ENCODE measurements at places on chromosomes 16 and 17. TPM values are rescaled to one million over a fixed set of nuclear protein-coding genes. Genes with fewer than 3 reads are reported as not detected.

DNA sequence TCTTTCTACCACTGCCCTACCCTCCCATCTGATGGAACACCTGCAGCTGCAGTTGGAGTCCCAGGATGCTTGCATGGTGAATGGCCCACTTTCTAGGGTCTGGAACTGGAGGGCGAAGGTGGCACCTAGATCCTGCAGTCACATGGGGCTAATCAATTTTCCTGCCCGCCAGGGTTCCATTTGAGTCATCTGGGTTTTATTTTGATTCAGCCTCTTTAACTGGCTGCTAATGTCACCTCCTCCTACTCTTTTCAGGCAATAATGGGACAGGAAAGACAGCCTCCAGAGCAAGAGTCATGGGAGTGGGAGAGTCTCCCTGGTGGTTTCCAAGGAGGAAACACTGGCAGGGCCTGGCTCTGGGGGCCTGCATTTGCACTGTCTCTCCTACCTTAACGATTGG lies 3.8 kb upstream of the TBKBP1 start:
- DNase-seq = no peak

GRCh38 chr17:549177-550040 lies 165.2 kb downstream of the VPS53 start:
- no peak for DNase-seq

- DNase-seq = no peak
Measured at GRCh38 chr16:48393485-48394354, 8.5 kb upstream of the SIAH1 start.

- DNase-seq = no peak
Measured at GRCh38 chr17:7238420-7239090, 702 bp downstream of the PHF23 start.

DNA sequence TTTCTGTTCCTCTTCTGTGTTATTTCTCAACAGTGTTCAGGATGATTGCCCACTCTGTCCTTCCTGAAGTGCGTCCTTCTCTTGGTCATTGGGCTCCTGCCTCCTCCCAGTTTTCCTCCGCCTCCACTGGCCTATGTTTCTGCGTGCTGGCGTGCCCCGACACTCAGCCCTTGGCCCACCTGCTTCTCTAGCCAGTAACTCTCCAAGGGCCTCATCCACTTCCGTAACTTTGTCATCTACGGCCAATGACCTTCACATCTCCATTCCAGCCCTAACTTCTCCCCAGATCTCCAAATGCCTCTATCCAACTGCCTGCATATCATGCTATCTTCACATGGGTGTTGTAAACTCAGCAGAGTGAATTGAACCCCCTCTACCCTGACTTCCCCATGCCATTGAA lies 39.6 kb upstream of the RPL38 start:
- DNase-seq = no peak

DNA sequence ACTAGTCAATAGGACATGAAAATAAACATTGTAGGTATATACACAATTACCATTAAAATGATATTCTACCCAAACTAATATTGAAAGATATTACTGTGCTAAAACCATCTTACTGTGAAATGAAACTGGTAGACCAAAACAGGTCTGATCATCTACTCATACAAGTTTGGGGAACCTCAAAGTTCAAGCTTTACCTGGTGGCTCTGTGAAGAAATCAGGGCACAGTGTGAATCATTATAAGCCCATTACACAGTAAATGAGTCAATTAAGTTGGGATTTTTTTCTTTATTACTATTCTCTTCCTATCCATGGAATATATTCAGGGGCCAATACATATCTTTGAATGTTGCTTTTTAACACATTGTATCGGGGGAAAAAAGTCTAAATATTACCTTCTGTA lies 57.1 kb downstream of the HELZ start:
- DNase-seq = no peak

DNA sequence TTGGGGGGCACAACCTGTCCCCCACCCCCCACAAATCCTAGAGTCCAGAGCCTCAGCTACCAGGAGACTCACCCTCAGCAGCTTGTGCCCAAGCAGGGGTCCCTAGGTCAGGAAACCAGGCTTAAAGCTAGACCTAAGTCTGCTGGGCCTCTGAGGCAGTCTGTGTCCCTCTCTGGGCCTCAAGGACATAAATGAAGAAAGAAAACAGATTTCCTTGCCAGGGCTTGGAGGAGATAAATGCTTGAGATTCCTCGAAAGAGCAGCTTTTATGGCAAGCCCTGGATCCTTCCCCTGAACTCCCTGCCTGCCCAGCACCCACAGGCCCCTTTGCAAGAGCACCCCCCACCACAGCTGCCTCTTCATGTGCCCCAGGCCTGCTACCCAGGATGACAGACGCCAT lies 3.3 kb downstream of the SRCIN1 start:
- no peak for DNase-seq

DNA sequence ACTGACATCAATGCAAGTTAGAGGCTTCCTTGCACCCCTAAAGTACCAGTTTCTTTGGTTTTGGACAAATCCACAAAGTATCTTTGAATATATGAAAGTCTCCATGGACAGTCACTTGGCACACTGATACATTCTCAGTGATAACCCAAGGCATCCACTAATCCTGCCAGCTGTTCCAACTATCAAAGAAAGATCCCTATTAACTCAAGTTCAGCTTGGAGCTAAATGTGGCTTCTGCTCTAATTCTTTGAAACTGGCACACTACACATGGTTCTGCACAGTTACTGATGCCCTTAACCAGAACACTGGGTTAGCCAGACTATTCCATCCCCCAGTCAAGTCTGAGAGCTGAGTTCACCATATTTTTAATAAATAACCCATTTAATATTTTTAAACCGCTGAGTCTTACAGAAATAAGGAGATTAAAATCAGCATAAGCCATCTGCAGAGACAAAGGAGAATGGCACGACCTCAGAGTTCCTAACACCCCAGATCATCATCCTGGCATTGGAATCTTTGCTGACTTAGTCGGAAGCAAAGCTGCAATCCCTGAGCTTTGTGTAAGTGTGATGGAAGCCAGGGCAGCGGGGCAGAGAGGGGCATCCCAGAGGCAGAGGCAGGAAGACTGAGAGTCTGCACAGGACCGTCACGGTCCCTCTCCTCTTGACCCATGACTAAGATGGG lies 6.3 kb downstream of the CACNG1 start:
- DNase-seq = no peak

GRCh38 chr17:72416054-72416675 lies 295.3 kb downstream of the SOX9 start:
- no peak for DNase-seq

DNA sequence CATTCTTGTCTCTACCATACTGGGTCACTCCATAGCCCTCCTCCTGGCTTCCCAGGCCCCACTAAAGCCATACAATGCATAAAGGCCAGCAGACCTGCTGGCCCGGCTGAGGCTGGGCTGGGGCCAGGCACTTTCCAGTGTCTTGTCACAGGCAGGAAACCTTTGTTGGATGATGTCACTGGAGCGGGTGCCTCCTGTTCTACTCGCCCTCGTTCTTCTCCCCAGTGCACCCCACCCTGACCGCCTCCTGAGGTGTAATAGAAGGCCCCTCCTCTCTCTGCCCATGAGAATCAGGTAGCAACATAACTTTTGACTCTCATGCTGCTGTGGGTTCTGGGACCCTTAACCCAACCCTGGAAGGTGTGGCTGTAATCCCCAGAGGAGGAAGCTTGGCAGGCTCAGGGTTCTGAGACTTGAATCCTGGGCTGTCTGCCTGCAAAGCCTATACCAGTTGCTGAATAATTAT lies 54.2 kb upstream of the IL34 start:
- no peak for DNase-seq

DNA sequence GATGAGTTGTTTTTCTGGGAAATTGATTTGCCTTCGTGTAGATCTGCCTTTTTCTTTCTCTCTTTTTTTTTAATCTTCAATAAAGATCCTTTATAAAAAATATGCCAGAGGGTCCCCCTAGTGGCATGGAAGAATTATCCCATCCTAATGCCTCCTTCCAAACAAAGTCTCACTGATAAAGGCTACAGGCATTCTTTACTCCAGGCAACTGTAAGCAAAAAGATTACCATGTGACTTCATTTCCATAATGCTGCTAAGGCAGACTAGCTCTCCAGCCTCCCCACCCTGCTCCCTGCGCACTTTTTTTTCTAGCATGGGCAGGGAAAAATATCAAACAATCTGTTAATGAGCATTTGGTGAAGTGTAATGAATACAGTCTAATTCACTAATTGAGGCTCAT lies 220.2 kb upstream of the CDH8 start:
- no peak for DNase-seq

The SUPT4H1 gene
- 75.6 TPM for total RNA-seq

The SPATA22 gene
- not detected for total RNA-seq

The MAPT gene
- total RNA-seq = 0.27 TPM

The SULT1A1 gene
- total RNA-seq = 19.6 TPM

The MYH1 gene
- not detected for total RNA-seq

The MYO15B gene
- 281 TPM for total RNA-seq

The CES5A gene
- total RNA-seq = not detected

The G6PC1 gene
- not detected for total RNA-seq
